Activated CD8-positive, alpha-beta memory T cell treated with anti-CD3 and anti-CD28 coated beads, Interleukin-2, amount 50 U/mL, for 4 hours (primary cell): ENCODE measurements at places on chromosomes 7 and 10.
A peak's percentile ranks its signal among the peaks of the same experiment; 100 is the strongest.

GRCh38 chr7:2357571-2357970 is 2.9 kb downstream of the EIF3B start:
- DNase-seq, result no peak

GRCh38 chr10:14039968-14040668 is 290.6 kb downstream of the FRMD4A start:
- DNase-seq, result no peak

- DNase-seq, result no peak
These were observed 17.5 kb downstream of the ARID5B start for GRCh38 chr10:61918989-61919388.

DNA sequence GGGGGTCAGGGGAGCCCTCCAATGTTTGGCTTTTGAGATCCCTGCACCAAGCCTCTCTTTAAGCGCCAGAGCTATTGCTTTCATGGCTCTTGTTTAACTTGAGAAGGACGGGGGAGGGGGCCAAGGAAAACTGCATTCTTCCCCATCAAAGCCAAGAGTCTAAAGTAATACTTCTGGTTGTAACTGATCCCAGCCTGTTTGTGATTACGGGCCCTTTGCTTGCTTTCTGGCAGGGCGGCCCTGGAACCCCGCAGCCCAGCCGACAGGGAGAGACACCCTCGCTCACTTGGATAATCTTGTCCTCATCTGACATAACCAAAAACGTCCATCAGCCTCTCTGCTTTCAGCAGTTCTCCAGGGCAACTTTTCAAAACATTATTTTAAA is 154.7 kb downstream of the NEURL1 start:
- no peak for DNase-seq

DNA sequence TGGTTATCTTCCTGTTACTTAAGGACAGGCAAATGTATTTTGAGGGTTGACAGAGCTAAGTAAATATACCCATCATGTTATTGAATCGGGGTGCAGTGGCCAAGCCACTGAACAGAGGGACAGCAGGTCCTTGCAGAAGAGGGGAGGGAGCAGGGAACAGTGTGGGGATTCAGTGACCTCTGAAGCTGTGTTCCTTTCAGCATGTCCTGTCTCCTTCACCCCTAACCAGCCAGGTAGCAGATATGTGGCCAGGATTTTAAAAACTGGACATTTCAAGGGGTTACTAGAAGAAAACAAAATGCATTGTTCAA is 12.7 kb downstream of the ANK3 start:
- no peak for DNase-seq

DNA sequence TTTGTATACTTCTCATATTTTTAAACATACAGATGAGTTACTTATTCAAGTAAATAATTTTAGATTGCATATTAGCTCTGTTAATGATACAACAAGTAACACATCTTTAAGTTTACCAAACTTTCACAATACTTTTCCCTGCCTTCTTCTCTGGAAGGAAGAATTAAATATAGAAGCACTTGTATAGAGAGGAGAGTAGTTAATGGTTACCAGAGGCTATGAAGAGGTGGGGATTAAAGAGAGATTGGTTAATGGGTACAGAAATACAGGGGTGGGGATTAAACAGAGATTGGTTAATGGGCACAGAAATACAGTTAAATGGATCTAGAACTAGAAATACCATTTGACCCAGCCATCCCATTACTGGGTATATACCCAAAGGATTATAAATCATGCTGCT is 20.0 kb upstream of the UCN3 start:
- DNase-seq, result no peak

DNA sequence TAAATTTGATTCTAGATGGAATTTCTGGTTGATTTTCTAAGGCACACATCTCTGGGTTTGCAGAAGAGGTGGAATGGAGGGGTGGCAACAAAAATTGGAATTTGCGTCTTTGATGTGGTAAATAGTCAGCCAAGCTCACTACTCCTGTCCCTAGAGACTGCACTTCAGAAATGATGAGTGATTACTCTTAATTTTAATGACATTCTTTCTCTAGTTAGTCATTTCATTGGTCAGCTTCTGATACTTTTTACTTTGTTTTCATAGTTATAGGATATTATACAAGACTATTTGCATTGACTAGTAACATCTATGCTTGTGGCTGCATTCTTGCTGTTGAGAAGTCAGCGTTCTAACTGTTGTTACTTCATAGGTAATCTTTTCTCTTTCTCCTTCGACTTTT is 658.3 kb downstream of the SUGCT start:
- no peak for DNase-seq

DNA sequence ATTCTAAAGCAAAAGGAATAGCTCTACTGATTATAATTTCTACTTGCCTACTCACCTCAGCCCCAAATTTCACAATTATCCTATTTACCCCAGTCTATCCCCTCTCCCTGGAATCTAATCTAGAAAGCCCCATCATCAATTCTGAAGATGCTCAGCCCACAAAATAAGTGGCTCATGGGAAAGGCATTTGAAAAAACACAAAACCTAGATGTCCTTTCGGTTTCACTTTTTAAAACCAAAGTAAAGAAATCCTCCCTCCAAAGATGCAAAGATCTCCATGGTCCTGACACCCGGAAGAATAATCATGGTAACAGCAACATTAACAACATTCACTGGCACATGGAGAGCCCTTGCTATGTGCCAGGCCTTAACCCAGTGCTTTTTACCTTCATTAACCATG is 224.8 kb downstream of the FGFR2 start:
- no peak for DNase-seq

DNA sequence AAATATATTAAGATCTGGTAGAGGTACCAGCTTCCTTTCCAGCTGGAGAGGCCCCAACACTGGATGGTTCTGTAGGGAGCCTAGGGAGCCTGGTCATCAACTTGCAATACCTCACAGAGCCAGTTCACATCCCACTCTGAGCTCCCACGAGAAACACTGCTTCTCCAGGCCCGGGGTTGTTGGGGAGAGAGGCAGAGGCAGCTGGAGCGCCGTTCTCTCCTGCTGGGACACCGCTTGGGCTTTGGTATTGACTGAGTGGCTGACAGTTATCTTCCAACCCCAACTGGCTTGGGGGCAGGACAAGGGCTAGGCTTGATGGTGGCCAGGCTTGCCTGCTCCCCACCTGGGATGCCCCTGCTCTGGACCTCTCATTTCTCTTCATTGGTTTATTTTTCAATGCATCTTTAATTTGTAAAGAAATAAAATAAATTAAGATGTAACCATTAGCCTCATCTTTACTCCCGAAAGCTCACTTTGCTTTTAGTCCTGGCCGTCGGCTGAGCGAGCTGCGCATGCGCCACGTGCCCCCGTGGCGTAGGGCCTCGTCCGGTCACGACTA is 10.0 kb upstream of the CHCHD1 start:
- DNase-seq, result peak; percentile 77

DNA sequence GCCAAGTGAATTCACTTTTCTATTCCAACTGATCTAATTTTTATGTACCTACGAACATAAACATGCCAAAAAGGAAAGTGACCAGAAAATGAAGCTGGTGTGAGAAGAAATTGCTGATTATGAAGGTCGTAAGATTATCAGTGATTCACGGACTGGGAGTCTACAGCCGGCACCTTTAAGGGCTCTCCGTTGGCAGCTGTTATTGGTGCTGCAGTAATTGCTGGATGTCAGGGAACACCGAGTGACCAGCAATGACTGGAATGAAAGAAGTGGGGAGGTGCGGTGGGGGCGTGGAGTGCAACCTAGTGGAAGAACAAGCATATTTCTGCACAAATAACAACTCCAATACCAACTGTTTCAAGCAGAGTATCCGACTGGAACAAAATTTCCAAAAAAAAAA is 109.8 kb upstream of the TARP start:
- DNase-seq, result no peak

DNA sequence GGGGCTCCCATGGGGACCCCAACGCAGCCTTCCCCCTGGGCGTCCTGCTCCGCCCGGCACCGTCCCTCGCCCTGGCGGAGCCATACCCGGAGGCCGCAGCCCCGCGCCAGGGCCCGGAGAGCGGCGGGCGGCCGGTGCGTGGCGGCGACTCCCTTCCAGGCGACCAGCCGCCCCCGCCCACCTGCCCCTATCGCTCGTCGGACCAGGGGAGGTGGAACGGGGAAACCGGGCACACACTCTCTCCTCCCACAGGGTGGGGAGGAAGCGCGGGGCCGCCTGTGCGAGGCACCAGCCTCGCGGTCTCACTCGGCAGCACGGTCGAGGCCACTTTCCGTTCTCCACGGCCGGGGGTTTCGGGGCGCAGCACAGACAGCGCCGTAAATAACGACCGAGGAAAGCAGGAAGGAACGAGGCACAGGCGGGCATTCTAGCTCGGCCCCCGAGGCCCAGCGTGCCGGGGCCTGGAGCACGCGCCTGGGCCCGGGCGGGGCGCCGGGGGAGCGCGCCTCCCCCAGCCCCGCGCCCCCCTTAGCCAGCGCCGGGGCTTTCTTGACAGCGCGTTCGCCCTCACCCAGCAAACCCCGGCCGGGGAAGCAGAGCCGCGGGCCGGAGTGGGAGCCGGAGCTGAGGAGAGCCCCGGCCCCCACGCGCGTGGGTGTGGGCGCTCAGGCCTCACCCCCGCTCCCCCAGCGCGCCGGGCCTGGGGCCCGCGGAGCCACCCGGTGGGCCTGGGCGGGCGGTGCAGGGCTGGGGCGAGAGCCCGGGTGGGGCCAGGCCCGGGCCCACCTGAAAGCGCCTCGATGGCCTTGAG is 936 bp downstream of the IGF2BP3 start:
- DNase-seq, result peak; percentile 44

DNA sequence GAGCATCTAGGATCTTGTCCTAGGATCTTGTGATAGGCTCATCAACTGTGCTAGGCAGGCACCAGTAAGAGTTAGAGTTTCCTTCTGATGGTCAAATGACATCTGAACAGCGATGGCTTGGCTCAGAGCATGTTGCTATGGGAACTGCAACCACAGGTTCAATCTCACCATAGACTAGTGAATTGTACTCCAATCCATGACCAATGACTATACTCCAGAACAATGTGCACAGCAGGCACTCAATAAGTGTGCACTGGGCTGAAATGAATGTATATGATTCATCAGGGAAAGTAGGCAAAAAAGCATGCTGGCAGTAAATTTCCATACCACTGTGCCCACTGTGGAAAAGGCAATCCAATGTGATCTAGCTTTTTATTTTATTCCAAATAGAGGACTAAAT is 163.6 kb upstream of the HPS1 start:
- DNase-seq, result no peak

DNA sequence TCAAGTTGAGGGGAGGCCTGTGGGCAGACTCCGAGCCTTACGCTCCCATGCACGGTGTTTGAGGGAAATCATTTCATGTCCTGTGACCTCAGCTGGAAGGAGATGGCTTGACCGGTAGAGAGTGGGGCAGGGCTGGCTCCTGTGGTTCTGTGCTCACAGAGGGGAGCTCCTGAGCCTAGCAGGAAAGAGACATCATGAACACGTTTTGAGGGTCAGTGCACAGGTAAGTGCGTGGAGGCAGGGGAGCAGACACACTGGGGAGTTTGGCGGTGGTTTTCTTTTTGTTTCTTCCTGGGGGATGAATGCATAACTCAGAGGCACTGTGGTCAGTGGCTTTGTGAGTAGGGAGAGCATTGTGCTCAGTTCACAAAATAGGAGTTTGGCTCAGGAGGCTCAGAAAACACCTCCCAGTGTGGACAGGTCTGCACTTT is 22.5 kb downstream of the ADCY1 start:
- no peak for DNase-seq

- DNase-seq, result no peak
These were observed 219.5 kb upstream of the CSTF2T start for GRCh38 chr10:51918884-51919325.

DNA sequence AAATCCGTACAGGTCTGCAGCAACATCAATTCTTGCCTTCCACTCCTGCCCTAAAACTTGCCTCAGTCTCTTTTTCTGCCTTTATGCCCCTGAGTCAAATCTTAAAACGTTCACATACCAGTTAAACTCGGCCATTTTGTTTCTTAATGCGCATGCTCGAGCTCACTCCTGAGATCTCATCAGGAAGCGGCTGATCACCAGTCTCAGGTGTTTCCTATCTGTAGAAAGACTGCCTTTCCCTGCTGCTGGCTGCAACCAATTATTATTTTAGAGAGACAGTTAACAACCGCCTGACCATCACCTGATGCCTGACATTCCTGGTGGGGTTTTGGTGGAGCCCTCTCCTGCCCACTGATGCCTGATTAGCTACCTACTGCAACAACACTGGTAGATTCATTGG is 70.2 kb upstream of the TMEM140 start:
- no peak for DNase-seq

GRCh38 chr10:34574353-34574934 is 240.7 kb downstream of the PARD3 start:
- DNase-seq, result no peak

- DNase-seq, result no peak
These were observed 9.2 kb upstream of the GSAP start for GRCh38 chr7:77425101-77426051.

DNA sequence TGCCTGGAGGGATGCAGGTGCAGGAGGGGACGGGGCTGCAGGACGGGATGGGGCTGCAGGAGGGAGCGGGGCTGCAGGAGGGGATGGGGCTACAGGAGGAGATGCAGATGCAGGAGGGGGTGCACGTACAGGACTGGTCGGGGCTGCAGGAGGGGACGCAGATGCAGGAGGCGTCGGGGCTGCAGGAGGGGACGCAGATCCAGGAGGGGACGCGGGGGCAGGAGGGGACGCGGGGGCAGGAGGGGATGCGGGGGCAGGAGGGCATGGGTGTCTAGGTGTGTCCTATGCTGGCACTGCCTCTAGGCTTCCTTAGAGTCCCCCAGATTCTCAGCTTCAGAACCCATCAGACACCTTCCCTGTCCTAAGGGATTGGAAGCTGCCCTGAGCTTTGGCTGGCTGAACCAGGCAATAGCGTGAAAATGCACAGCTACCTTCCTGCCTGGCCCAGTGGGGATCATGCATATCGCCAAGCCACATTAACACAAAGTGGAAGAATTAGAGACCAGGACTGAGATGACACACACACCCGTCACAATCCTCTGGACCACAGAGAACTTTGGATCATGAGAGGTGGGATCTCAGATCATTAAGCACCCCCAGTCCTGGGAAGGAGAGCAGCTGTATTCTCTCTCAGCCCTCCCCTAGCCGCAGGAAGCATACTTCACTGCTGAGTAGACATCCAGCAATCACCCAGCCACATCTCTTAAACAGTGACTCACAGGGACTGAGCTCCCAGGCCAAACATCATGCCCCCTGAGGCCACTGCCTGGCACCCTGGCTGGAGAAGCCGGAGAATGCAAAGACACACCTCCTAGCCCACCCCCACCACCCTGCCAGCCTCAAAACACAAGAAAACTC is 67.3 kb downstream of the VWA2 start:
- no peak for DNase-seq

DNA sequence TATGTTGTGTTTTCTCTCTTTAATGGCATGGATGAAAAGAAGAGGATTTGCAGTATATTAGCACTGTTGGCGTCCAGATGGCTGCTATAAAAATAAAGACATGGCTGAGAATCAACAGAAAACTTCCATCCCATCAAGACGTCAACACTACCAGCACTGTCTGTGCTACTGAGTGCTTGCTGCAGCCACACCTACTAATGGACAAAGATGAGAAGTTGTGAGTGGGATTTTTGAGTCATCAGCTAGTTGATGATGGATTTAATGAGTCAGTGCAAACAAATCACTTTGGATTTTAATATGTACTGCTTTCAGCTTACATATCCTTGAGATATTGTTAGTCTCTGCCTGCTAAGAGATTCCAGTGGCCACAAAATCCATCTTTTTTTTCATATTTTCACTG is 631.0 kb upstream of the ANKRD30A start:
- no peak for DNase-seq

- DNase-seq, result no peak
These were observed 60.3 kb downstream of the RAB18 start for GRCh38 chr10:27564398-27564797.

- DNase-seq, result no peak
These were observed 80.7 kb downstream of the CUX1 start for GRCh38 chr7:101898106-101898505.
